DMS153 (cell line): ENCODE measurements at places on chromosomes 11 and 22.

DNA sequence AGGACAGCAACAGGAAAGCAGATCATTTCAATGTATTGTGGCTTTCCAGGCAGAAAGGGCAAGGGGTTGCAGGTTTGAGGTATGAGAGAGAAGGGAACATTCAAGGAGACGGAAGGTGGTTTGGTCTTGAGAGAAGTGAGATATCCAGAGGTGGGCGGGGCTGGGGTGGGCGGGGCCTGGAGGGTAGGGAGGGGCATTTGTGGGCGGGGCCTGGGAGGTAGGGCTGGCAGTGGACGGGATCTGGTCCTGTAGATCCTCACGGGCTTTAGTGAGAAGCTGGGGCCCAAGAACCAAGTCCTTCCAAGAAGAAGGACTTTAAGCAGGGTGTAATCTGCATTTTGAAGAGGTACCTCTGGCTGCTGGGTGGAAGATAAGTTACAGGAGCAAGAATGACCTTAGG, 199.2 kb downstream of the MN1 start:
- no peak for DNase-seq

DNA sequence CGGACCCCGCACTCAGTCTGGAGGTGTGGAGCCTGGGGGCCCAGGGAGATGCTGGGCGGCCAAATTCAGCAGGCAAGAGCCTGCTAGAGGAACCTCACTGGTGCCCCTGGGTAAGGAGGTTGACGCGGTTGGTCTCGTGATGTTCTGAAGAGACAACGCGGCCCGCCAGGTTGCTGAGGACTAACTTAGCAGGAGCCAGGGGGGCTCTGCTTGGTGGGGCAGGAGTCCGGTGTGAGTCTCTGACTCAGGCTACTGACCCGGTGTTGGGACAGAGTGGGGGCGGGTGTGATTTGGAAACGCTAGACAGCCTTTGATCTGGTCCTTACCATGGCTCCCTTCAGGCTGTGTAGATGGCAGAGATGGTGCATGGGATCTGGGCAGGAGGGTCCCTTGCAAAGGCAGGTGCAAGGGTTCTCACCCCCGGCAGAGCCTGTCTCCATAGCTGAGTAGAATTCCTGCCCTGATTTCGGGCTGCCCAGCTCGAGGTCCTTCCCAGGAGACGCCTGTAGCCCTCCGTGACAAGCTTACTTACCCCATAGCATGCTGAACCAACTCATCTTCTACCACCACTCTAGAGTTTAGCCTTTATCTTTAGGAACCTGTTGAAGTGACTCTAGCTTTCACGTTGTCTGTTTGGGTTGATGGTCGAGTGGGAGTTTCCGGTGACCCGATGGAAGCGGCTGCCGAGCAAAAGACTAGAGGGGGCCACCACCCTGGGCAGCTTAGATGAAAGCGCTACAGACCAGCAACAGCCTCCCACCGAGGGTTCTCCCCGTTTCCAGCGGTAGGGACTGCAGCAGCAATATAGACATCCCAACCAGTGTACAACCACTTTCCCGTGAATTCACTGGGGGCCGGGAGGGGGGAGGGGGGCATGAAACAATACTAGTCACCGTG, 38.4 kb downstream of the KCNC1 start:
- DNase-seq: no peak

DNA sequence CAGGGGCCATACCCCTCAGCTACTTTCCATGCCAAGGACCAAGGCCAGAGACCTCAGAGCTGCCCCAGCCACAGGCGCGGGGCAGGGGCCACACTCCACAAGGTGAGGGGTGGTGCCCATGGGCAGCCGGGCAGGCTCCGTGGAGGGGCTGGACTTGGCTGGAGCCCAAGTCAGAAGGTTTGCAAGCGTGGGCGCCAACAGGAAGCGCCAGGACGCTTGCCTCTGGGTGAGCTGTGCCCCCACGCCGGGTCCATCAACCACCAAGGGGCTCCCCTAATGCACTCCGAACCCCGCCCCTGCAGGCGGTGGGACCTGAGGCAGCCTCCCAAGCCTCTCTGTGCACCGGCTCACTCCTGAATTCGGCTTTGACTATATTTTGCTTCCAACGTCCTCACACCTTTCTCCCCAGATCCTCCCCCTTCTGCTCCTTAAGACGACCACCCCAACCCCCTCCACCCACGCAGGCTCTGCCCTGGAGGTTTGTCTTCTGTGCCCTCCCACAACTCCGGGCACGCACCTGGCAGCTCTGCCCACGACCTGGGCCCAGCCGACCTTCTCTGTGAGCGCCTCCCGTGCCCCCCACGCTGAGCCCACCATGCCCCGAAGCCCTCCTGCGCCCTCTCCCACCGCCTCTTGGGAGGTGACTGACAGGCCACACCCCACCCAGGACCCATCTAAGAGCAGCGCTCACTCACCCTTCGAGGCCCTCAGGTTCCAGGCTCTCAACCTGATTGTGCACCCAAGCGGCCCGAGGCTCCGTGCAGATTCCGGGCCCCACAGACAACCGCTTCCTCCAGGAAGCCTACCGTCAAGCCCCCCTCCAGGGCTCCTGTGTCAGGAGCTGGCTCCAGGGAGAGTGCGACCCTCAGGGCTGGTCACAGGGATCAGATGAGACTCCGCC, 2.6 kb upstream of the PKP3 start:
- no peak for DNase-seq

- no peak for DNase-seq
Measured at GRCh38 chr11:70778883-70779282, 380.6 kb downstream of the CTTN start.

- DNase-seq: no peak
Measured at GRCh38 chr11:117588166-117588810, 208.7 kb downstream of the DSCAML1 start.

DNA sequence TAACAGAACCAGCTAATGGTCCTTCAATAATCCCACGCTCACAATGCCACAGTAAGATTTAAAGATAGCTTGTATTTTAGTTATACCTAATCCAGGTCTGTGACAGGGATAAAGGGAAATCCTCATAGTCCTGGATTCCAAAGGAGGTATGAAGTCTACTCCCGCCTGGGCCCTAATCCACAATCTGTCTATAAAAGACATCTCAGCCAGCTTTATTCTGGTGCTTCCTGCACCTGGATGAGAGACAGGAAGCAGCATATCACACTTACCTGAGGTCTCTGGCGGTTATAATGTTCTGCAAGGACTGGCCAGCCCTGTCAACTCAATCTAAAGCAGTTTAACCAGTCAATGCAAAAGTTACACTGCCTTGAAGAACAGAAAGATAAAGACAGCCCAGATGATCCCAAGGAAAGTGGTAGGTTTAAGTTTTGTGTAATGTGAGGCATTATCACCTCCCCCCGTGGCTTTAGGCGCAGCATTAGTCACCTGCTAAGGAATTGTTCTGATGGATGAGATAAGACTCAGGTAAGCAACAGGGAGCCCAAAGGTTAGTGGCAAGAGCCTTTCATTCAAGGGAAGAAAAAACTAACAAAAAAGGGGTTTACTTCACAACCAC, 57.6 kb downstream of the PLEKHA7 start:
- DNase-seq: no peak

- no peak for DNase-seq
Measured at GRCh38 chr11:75725547-75726320, 8.1 kb downstream of the MOGAT2 start.

GRCh38 chr11:128965485-128965884, 22.8 kb upstream of the TP53AIP1 start:
- no peak for DNase-seq

DNA sequence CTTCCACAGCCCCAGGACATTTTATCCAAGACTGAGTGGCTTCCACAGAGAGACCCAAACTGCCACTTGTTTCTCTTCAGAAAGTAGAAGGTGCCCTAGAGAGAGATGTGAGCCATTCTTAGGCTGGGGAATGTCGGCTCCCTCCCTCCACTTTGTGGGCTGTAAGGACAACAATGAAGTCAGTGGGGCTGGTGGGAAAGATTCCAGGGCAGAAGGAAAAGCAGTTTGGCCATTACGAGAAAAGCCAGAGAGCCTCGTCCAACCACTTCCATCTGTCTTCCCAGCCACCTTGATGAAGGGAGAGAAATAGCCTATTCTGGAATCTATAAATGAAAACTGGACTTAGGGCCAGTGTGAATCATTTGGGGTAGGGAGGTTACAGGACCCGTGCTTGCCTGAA, 382.5 kb downstream of the NXPE2 start:
- no peak for DNase-seq

DNA sequence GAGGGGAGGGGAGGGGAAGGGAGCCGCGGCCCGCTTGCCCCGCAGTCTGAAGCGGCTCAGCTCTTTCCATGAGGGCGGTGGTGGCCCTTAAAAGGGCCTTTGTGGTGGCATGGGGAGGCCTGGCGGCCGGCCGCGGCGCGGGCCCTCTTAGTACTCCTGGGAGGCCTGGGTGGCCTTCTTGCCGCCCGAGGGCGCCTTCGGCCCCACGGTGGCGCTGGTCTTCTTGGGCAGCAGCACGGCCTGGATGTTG, 6.9 kb downstream of the DPAGT1 start:
- no peak for DNase-seq

DNA sequence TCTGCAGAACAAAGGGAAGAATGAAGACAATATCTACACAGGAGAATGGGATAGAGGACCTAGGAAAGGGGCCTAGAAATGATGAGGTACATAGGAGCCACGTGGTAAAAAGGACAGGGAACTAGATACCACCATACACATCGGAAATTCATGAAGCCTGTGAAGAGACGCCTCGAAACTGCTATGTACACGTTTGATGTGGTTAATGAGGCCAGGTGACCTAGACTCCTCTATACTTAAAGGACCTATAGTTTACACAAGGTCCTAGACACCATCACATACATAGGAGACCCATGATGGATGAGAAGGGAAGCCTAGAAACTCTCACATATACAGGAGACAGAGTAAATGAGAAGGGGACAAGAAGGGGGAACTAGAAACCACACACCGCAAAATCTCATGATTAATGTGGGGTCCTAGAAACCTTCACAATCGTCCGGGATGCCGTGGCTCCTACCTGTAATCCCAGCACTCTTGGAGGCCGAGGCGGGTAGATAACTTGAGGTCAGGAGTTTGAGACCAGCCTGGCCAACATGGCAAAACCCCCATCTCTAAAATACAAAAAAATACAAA, 23.8 kb downstream of the RHBDD3 start:
- no peak for DNase-seq

DNA sequence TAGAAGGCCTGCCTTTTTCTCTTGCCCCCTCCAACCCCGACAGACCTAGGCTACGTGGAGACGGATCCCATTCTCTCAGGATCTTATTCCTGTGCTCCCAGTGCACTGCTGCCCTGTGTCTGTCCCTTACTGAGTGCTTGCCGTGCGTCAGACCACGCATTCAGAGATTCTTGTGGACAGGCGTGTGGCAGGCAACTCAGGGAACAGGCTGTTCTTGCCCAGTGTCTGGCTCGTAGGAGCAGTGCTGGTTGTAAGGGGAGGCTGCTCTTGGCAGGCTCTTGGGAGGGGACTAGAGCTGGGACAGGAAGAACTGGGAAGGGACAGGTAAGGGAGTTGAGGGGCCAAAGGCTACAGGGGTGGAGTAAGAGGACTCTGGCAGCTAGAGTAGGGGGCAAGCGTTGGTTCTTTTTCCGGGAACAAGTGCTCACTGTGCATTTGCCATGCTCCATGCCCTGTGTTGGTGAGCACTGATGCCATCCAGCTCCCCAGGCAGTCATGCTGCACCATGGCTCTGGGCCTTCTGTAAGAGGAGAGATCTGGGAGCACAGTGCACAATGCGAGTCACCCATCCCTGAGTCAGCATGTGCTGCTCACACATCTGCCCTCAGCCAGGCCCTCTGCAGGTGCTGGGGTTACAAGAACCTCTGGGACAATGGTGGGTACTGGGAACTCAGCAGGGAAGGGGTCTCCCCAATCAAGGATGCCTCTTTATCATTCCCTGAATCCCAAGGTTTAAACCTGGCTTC, 119.1 kb downstream of the TBC1D22A start:
- DNase-seq: no peak

DNA sequence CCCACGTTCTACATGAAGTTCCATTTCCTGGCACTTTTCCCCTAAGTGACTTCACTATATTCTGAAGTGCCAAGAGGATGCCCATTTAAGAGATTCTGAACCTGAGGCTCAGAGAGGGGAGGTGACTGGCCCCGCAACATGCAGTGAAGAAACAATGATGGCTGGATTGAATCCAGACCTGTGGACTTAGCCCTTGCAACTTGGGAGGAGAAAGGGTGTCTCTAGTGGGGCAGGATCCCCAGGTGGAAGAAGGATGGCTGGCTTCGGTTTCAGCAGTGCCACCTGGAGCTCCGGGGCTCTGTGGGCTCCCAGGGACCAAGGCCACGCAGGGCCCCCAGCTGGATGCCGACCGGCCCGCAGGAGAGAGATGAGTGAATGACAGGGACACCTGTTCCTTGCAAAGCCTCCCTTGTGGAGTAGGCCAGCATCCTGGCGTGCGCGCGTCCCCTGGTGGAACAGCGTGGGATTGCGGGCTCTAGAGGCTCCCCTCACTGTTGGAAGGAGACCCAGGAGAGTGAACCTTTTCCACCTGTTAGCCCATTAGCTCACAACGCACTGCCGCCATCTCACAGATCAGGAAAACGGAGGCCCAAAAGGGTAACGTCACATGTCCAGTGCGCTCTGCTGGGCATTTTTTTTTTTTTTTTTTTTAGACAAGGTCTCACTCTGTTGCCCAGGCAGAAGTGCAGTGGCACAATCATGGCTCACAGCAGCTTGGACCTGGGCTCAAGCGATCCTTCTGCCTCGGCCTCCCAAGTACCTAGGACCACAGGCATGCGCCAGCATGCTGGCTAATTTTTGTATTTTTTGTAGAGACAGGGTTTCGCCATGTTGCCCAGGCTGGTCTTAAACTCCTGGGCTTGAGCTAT, 104.7 kb downstream of the KIAA1671 start:
- DNase-seq: peak; percentile 49

- DNase-seq: no peak
Measured at GRCh38 chr11:68928136-68928880, 24.6 kb downstream of the IGHMBP2 start.

DNA sequence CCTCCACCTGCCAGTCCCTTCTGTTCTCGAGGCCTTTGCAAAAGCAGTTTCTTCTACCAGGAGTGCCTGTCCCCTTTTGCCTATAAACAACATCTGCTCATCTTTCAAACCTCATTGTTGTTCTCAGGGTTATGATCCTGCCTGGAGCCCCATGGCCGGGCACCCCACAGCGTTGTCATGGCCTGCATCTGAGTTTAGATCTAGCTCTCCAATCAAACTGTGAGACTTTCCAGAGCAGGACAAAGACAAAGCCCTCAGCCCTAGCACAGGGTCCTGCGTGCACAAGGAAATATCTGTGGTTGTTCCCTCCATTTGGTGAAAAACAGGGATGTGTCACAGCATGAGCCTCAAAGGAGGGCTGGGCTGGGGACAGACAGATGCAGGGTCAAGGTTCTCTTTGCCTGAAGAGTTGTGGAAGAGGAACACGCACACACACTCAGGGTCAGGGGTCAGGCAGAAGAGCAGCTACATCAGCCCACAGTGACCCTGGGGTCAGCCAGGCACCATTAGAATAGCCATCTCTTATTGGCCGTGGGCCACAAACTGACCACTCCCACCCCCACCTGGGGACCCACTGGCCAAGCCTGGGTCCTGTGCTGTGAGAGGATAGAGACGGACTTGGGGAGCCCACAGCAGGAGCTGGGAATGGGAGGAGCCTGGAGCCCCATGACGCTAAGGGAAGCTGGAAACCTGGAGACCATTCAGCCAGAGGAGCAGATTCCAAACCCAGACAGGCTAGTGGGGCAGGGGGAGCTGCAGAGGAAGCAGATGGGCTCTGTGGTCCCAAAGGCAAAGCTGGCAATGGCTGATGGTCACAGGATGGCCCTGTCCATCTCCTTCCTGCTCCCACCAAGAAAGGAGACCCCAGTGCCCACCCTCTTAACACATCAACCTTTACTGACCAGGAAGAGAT, 99.4 kb downstream of the PDE2A start:
- no peak for DNase-seq
